Esophagus squamous epithelium (tissue), 5 donors: ENCODE measurements at places on chromosomes 2 and 18.

DNA sequence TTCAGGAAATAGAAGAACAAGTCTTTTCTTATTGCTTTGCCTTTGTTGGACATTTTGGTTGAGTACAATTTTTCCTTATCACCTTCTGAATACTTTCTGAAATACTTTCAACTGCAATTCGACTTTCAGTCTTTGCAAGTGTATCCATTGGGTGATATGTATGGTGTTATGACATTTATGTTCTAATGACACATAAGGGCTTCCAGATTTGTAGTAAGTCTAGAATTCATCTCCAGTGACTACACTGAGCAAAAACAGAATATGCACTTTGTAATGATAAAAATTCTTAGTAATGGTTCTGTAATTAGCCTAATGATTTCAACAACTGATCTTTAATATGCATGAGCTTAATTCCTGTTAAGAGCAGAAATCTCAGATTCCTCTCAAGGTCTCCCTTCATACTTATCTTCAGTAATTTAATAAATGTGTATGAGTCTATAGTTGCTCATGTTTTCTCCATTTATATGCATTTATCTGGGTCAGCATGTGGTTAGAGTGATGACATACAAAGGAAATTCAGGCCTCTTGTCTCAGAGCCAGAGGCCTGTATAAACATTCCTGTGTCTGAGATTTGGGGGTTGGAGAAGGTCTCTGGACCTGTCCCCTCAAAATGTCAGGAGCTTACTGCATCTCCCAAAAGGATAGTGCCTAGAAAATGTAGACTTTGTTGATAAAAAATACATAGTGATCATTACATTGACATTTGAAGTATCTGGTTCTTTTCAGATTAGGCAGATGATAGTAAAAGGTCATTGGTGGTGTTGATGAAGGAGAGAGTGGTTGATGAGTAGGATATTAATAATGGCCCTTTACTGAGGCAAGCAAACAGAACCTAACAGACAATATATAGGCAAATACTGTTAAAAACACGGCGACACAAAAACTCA lies 114.9 kb downstream of the QPCT start:
- no peaks in the 10 kb centered on the region for H3K36me3 ChIP-seq
- H3K27ac ChIP-seq, result peak overlapping the region; percentile 30
- H3K4me3 ChIP-seq, result no peak overlapping the region
- peaks cover 82% of the 10 kb centered on the region for H3K27me3 ChIP-seq
- peaks cover 20% of the 10 kb centered on the region for H3K4me1 ChIP-seq

GRCh38 chr2:21438949-21439348 lies 315.2 kb downstream of the TDRD15 start:
- H3K27ac ChIP-seq, result no peak overlapping the region
- no peak overlapping the region for H3K4me3 ChIP-seq
- no peaks in the 10 kb centered on the region for H3K27me3 ChIP-seq
- DNase-seq, result no peak

- H3K36me3 ChIP-seq, result no peaks in the 10 kb centered on the region
- no peak overlapping the region for H3K27ac ChIP-seq
- H3K4me3 ChIP-seq, result no peak overlapping the region
- no peak for DNase-seq
- no peaks in the 10 kb centered on the region for H3K27me3 ChIP-seq
- no peaks in the 10 kb centered on the region for H3K4me1 ChIP-seq
Measured at GRCh38 chr2:58341047-58341446, 99.9 kb upstream of the FANCL start.

GRCh38 chr2:208099682-208100470 lies 24.4 kb downstream of the CRYGD start:
- DNase-seq, result no peak
- H3K4me1 ChIP-seq, result no peaks in the 10 kb centered on the region
- H3K27me3 ChIP-seq, result no peaks in the 10 kb centered on the region
- no peak overlapping the region for H3K27ac ChIP-seq

DNA sequence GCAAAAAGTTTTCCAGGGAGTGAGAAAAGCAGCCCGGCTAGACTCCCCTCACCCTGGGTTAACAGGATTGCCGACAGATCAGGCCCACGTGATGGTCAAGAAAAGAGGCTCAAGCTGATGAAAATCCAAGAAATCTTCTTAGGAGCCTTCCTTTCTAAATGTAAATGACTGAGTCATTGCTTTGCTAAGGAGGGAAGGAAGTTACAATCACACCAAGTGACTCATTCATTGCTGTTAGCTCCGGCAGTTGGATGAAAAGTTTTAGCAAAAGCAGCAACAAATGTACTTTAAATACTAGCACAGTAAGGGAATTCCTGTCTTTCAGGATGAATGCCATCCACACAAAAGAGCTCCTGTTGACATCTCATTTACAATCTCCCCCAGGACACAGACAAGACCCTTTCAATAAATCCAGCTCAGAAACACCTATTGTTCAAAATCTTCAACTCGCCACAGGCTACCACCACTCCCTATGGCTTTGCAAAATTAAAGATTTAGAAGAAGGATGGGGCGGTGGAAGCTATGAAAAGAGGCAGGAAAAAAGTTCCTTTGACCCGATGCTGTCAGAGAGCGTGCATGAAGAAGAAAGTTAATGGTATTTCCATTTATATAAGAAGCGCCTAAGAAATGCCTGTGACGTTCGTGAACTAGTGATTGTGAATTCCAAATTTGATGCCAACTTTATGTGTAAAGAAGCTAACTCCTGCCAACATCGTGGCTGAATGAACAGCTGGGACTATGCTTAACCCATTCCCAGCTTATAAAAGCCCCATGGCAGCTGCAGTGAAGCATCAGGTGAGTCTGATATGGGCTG lies 153.7 kb downstream of the TGIF1 start:
- peaks cover 19% of the 10 kb centered on the region for H3K4me1 ChIP-seq
- no peaks in the 10 kb centered on the region for H3K27me3 ChIP-seq
- DNase-seq, result no peak
- H3K27ac ChIP-seq, result peak overlapping the region; percentile 96
- H3K36me3 ChIP-seq, result no peaks in the 10 kb centered on the region

DNA sequence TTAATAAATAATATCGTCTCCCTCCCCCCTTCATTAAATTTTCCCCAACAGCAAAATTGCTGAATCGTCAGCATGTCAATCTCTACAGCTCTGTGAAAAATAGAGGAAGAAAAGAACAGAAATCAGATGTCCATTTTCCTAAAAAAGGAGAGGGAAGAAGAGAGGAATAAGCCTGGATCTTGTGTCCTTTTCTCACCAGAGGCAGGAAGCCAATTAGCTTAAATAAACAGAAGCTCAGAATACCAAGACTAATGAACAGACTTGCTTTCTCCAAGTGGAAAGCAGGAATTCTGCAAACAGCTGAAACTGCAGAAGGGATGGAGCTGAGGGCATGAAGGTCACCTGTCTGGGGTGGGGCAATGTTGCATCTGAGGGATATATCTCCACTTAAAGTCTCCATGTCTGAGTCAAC lies 265.7 kb downstream of the CCDC85A start:
- H3K4me3 ChIP-seq, result no peak overlapping the region
- no peaks in the 10 kb centered on the region for H3K36me3 ChIP-seq
- no peaks in the 10 kb centered on the region for H3K4me1 ChIP-seq
- H3K27ac ChIP-seq, result no peak overlapping the region

DNA sequence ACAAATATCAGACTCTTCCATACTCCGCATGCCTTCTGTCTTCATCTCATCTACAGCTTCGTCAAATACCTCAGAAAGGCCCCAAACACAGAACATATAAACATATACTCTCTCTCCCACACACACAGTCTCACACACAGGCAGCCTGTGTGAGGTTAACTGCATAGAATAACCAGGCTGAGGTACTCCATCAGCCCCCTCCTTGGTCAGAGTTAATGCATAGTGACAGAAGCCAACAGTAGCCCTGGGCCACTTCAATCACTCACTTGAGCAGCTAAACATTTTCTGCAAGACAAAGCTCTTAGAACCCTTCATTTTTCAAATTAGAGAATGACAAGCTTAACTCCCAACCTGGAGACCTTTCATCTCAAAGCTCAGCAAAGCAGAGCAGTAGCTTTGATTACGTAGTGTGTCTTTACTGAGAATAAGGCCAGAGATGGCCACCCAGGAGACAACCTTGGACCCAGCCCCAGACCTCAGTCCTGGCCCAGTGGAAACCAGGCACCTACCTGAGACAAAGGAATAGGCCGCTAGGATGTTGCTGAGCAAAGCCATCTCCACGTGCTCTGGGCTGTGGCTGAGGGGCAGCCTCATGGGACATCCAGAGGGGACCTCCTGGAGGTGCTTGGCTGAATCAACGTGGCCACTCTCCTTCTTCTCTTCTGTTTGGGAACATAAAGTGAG lies 43.0 kb downstream of the EVA1A start:
- H3K27me3 ChIP-seq, result no peaks in the 10 kb centered on the region
- H3K4me3 ChIP-seq, result no peak overlapping the region
- H3K27ac ChIP-seq, result no peak overlapping the region
- no peaks in the 10 kb centered on the region for H3K4me1 ChIP-seq

- H3K27me3 ChIP-seq, result no peaks in the 10 kb centered on the region
- H3K4me3 ChIP-seq, result no peak overlapping the region
- no peaks in the 10 kb centered on the region for H3K4me1 ChIP-seq
Measured at GRCh38 chr18:42086288-42086687, 131.3 kb downstream of the PIK3C3 start.

GRCh38 chr2:8486141-8486540 lies 195.7 kb upstream of the ID2 start:
- H3K36me3 ChIP-seq, result no peaks in the 10 kb centered on the region
- H3K27me3 ChIP-seq, result no peaks in the 10 kb centered on the region
- DNase-seq, result no peak

GRCh38 chr2:200089040-200089755 lies 133.8 kb downstream of the MAIP1 start:
- no peak overlapping the region for H3K4me3 ChIP-seq
- no peak for DNase-seq
- no peaks in the 10 kb centered on the region for H3K36me3 ChIP-seq
- no peak overlapping the region for H3K27ac ChIP-seq

DNA sequence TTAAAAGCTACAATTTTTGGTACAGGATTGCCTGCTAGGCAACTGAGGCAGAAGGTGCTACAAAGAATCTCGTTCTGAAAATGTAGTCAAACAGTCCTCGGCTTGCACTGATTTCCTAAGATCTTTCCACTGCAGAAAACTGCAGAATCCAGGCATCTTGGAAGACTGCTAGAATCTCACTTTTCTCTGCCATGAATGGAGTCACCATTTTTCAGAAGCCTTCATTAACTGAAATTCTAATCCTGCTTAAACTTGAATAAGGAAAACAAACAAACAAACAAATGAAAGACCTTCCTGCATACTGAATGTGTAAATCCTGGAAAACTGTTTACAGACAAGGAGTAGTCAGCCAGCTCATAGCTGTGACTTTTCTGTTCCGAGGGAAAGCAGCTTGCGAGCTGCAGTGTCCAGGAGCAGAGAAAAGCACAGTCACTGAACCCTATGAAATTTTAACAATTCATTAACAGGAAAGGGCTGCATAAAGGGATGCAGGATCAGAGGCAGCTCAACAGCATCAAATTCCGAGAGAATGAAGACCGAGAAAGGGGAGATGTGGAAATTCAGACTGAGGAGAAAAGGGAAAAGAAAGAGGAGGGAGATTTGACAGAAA lies 210.5 kb upstream of the PIK3C3 start:
- no peaks in the 10 kb centered on the region for H3K27me3 ChIP-seq
- H3K4me3 ChIP-seq, result no peak overlapping the region
- no peak overlapping the region for H3K27ac ChIP-seq
- no peaks in the 10 kb centered on the region for H3K36me3 ChIP-seq
- H3K4me1 ChIP-seq, result no peaks in the 10 kb centered on the region
- no peak for DNase-seq

DNA sequence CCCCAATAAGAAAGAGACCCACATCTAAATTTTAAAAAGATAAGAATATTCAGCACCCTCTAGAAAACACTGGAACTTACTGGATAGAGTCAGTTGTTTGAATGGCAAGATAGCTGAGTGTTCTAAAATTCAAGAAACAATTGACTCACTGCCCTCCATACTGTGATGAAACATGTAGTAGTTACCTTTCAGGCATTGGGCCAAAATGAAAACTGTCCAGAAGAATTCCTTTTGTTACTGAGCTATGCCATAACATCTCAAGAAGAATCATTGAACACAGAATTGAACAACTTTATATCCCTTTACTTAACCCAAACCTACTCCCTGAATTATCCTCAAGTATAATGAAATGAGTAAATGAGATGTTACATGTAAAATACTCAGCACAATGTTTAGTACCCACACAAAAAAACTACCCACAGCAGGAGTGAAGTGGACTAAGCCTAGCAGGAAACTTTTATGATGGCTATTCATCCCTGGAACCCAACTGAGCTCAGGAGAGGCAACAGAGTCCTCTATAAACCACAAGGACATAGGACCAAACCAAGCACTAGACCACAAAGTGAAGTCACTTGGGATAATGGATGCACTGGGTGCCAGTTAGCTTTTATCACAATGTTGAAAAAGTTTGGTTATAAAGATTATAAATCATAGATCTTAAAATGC lies 32.7 kb downstream of the RBM43 start:
- no peaks in the 10 kb centered on the region for H3K27me3 ChIP-seq
- no peak overlapping the region for H3K27ac ChIP-seq
- no peak overlapping the region for H3K4me3 ChIP-seq
- H3K36me3 ChIP-seq, result no peaks in the 10 kb centered on the region

DNA sequence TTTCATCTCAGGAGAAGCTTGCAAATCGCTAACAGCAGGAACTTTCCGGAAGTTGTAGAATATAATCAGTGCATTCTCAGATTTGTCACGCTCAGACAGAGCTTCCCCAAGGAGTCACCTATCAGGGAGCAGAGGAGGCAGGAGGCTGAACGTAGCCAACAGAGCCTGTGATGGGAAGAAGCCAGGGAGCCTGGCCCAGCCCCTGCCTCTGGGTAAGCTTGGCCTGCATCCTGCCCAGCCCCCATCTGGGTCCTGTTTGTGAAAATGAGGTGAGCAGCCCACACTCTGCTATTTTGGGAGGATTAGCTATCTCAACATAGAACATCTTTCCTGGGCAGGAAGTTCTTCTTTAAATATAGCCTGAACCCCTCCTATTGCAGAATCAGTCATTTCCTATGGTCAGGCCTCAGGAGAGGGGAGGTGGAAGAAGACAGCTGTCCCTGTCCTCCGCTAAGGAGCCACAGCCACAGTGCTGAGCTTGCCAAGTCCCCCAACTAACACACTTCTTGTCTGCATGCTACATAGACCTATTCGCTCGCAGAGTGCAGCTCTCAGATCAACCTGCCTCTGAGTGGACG lies 19.2 kb upstream of the PKDCC start:
- no peak overlapping the region for H3K4me3 ChIP-seq
- no peaks in the 10 kb centered on the region for H3K36me3 ChIP-seq
- no peaks in the 10 kb centered on the region for H3K4me1 ChIP-seq
- no peak overlapping the region for H3K27ac ChIP-seq
- peaks cover 15% of the 10 kb centered on the region for H3K27me3 ChIP-seq

DNA sequence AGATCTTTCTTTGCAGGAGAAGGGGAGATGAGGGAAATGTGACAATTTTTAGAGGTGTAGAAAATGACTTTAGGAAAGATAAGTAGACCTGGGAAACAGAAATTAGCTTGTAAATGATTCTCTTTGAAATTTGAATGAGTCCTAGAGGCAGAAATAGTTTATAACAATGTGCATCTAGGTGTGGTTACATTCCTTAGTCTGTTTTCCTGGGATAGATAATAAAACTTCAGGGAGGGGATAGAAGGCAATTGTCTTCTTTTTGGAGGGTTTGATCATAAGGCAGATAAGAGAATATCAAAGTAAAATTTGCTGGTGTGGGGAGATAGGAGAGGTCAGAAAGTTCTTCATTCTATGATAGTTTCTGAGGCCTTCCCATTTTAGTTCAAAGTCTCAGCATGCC lies 1344.3 kb upstream of the LRRTM1 start:
- no peaks in the 10 kb centered on the region for H3K4me1 ChIP-seq
- DNase-seq, result no peak
- H3K27me3 ChIP-seq, result no peaks in the 10 kb centered on the region
